Mesothelial cell of epicardium (in vitro differentiated cells): ENCODE measurements at places on chromosomes 5 and 9.

GRCh38 chr5:135289651-135290050 lies 109.4 kb downstream of the MACROH2A1 start:
- peaks cover 16% of the 10 kb centered on the region for H3K27me3 ChIP-seq
- H3K36me3 ChIP-seq, result peaks cover 3% of the 10 kb centered on the region
- H3K27ac ChIP-seq, result no peak overlapping the region
- no peaks in the 10 kb centered on the region for H3K4me1 ChIP-seq
- H3K4me3 ChIP-seq, result no peak overlapping the region

GRCh38 chr9:112863746-112864145 lies 26.9 kb downstream of the SLC46A2 start:
- H3K4me1 ChIP-seq, result peaks cover 3% of the 10 kb centered on the region
- no peak for DNase-seq
- peaks cover 12% of the 10 kb centered on the region for H3K36me3 ChIP-seq

DNA sequence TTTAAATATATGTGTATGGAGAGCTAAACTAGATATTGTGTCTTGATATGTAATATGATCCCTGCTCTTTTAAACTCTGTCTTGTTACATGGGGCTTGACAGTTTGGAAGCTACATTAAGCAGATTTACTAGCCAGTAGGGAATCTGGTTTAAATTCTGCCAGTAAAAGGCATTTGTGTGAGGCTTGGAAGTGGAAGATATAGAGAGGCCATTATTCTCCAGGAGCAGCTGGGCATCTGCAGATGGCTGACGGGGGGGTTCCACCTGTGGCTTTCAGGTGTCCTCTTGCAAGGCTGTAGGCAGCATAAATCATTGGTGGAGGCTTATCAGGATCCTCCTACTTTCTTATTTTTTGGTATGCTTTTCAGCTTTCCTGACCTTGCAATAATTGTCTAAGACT lies 179.1 kb upstream of the FBXL7 start:
- no peak overlapping the region for H3K4me3 ChIP-seq
- no peaks in the 10 kb centered on the region for H3K36me3 ChIP-seq
- no peak for DNase-seq
- H3K27me3 ChIP-seq, result peaks cover 12% of the 10 kb centered on the region
- no peak overlapping the region for H3K27ac ChIP-seq

GRCh38 chr9:112239284-112239683 lies 64.2 kb upstream of the SUSD1 start:
- DNase-seq, result no peak
- peaks cover 15% of the 10 kb centered on the region for H3K36me3 ChIP-seq
- H3K4me3 ChIP-seq, result no peak overlapping the region
- H3K27ac ChIP-seq, result no peak overlapping the region
- no peaks in the 10 kb centered on the region for H3K27me3 ChIP-seq

DNA sequence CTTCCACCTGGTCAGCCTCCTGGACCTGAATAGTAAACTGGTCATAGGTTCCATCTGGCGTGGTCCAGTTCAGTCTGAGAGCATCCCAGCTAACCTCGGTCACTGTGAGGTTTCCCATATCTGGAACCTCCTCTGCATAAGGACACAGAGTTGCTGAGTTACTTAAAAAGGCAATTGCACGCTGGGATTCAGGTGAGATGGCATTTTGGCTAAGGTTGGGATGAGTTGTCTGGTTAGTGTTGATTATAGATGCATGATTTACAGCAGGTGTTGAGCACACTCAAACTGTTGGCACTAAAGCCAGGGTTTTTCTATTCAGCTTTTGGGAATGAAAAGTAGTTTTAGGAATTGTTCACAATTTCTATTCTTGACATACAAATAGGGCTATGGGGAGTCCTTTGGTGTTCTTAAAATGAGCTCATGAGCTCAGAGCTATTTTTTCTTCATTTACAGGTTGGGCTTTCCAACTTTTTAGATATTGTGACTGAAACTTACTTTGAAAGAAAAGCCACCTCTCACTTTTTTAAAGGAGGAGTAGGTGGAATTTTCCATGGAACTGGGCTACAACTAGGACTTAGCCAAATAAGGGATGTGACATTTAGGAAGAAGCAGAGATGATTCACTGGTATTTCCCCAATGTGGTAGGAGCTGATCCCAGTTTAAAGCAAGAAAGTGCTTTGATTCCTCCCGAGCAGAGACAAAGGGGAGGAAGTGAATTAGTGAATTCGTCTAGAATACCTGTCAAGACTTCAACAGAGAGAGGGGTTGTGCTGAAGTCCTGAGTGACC lies 54.7 kb downstream of the TNC start:
- H3K27ac ChIP-seq, result no peak overlapping the region
- no peaks in the 10 kb centered on the region for H3K36me3 ChIP-seq
- no peak for DNase-seq
- no peak overlapping the region for H3K4me3 ChIP-seq

DNA sequence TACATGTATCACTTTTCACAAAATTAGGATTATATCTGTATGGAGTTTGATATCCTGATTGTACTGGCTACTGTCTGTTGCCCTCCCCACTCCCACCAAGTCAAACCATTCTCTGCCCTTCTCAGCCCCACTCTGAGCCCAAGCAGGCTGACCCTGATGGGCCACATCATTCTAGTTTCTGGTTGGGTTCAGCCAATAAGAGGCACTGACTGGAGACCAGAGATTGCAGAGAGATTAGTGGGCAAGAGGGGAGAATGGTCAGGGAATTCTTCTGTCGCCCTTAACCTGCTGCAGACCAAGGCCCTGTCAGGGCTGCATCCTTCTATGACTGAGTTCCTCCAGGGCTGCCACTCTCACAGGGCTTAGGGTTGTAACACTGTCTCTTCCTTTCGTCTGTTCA lies 2.7 kb downstream of the HSPB3 start:
- no peaks in the 10 kb centered on the region for H3K27me3 ChIP-seq
- H3K27ac ChIP-seq, result peak overlapping the region; percentile 78
- H3K36me3 ChIP-seq, result peaks cover 3% of the 10 kb centered on the region
